ENCODE measurements at places on chromosomes 16 and 17.

GRCh38 chr16:81480606-81481206, 36.1 kb downstream of the CMIP start:
- DNase-seq = no peak

DNA sequence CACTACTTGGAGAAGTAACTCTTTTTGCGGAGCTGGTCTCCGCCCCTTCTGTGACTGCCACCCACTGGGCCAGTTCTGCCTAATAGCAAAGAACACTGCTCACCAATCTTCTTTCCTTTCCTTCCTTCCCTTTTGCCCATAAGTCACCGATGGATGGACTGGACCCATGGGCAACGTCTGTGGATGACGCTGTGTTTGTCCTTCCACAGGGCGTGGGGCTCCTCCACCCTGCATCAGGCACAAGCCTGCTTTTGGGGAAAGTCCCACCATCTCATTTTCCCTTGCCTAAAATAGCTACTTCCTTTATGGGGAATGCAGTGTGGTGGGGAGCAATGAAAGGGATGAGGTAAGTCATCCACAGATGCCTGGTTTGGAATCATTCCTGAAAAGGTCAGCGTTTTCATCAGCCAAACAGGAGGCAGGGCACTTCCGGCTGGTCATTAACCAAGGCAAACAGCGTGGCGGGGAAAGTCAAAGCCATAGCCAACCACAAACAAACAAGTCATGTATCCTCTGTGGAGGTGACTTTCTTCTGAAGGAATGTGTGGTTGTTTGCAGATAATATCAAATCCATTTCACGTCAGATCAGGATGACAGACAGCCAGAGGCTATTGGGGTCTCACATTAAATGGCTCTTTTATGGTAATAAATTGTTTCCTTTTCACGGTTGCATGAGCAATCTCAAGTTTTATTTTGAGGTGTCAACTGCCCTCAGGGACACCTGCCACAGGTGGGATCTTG, 30.7 kb upstream of the MED9 start:
- DNase-seq = peak; percentile 78

GRCh38 chr16:11613381-11614303, 26.9 kb upstream of the LITAF start:
- peak; percentile 64 for DNase-seq

- DNase-seq = no peak
Measured at GRCh38 chr16:13245713-13246377, 344.4 kb downstream of the SHISA9 start.

DNA sequence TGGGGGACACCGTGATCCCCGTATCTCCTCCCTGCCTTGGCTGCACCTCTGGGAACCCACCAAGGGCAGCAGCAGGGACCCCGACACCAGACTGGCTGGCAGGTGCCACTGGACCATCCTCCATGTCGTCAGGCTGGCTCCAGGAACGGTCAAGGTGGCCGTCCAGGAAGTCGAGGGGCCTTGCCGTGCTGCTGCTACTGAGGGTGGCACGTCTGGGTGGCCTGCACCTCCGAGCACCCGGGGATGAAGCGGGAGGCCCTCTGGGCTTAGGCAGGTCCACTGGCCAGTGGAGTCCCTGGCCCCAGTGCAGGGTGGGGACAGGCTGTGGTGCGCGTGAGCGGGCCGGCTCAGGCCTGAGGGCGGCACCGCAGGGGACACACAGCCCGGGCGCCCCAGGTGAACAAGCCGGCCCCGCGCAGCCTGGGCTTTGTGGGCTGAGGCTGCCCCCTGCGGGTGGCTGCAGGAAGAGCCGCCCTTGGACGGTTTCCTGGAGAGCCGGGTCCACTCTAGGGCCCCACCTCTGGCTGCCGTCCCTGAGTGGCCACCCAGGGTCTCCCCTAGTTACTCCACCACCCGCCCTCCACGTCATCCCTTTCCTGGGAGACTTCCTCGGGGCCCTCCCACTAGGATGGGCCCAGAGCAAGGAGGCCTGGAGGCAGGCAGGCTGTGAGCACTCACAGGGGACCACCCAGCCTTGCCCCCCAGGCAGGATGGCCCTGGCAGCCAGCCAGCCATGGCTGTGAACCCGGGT, 42.8 kb upstream of the ZC3H18 start:
- DNase-seq = peak; percentile 49

GRCh38 chr16:81945665-81946064, 65.6 kb downstream of the SDR42E1 start:
- no peak for DNase-seq

DNA sequence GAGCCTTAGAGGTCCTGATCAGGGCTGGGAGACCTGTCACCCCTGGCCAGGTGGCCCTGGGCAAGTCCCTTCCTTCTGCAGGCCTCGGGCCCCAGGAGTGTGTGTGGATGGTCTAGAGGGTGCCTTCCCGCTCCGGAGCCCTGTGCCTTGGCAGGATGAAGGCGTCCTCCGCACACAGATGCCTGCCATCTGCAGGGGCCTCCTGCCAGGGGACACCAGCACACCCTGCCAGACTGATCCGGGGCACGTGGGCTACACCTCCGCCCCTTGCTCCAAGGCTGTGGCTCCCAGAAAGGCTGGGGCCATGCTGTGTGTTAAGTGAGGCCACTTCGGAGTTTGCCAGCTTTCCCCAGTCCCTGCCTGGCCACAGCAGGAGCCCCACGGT, 30.7 kb downstream of the NPTX1 start:
- no peak for DNase-seq

- DNase-seq = no peak
Measured at GRCh38 chr17:82234211-82235055, 5.6 kb downstream of the SLC16A3 start.

DNA sequence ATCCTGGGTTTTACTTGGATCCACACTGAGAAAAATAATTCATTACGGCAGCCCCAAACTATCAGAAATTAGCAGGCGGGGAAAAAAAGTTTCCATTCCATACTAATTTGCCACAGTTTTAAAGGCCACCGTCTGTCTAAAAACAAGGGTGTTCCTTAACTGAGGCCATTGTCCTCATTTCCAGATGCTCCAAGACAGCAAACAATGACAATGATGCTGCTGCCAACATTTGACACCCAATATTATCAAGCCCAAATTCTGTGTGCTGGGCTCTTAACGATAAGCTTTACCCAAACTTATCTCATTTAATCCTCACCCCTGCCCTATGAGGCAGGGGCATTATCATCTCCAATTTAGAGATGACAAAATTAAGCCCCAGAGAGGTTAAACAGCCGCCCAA, 26.3 kb downstream of the CUEDC1 start:
- no peak for DNase-seq

DNA sequence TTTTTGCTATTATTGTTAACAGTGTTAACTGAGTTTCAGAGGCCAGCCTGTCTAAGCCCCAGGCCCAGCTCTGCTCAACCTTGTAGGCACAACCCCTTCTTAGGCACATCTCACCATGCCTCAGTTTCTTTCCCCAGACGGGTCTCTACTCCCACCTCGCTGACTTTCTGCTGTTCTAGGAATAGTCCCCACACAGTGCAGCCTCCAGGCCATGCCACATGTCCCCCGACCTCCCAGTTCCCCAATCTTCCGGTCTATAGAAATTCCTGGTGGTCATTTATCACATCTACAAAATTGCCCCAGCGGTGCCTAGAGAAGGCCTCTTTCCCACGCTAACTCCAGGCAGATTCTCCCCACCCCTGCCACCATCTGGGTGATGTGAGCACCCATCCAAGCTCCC, 34.8 kb downstream of the ADGRG5 start:
- no peak for DNase-seq

GRCh38 chr17:10907370-10907769, 69.5 kb upstream of the PIRT start:
- no peak for DNase-seq

- no peak for DNase-seq
Measured at GRCh38 chr16:6207580-6207979, 1110.0 kb upstream of the EEF2KMT start.

DNA sequence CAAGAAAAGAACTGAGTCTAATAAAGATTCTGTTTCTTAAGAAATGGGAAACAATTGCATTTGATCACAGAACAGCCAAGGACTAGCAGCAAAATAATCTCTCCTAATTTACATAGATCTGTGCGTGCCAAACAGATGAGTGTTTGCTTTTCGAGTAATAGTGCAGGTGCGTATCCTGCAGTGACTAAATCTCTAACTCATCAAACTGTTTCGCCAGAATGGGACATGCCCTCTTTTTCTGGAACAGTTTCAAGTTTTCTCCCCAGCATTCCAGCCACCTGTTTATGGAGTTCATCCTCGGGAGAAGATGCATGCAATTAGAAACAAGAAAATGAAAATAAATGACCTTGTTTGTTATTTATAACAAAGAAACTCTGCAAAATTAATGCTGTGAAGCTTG, 5.7 kb upstream of the TOX3 start:
- peak; percentile 1 for DNase-seq

DNA sequence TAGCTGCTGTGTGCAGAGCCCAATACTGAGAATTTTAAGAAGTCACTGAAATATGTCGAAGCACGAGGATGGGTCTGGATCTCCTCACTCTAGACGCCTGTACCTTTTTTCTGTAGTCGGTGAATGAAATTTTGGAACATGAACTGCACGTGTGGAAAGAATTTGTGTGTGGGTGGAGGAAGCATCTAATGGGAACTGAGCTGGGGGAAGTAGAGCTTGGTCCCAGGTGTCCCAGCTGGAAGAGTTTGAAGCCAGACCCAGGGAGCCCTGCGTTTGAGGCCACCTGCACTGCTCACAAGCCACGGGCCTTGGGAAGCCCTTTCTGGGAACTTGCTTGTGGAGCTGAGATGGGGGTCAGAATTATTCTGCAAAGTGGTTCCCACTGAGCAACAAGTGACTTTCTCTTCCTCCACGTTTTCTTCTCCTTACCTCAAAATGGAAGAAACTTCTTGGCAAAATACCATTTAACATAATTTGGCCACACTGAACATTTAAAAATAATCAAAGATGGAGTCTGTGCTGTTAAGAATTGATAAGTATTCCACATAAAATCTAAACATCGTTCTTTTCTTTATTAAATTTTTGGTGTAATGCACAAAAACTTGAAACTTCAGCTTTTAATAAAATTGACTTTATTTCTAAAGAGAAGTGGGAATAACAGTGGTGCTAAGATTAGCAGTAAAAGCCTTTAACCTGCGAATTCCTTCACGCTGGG, 163.8 kb downstream of the PRKCA start:
- peak; percentile 34 for DNase-seq

- DNase-seq = peak; percentile 41
Measured at GRCh38 chr16:27520982-27521673, 28.6 kb downstream of the GTF3C1 start.

- DNase-seq = no peak
Measured at GRCh38 chr17:17463821-17464220, 13.0 kb upstream of the MED9 start.

DNA sequence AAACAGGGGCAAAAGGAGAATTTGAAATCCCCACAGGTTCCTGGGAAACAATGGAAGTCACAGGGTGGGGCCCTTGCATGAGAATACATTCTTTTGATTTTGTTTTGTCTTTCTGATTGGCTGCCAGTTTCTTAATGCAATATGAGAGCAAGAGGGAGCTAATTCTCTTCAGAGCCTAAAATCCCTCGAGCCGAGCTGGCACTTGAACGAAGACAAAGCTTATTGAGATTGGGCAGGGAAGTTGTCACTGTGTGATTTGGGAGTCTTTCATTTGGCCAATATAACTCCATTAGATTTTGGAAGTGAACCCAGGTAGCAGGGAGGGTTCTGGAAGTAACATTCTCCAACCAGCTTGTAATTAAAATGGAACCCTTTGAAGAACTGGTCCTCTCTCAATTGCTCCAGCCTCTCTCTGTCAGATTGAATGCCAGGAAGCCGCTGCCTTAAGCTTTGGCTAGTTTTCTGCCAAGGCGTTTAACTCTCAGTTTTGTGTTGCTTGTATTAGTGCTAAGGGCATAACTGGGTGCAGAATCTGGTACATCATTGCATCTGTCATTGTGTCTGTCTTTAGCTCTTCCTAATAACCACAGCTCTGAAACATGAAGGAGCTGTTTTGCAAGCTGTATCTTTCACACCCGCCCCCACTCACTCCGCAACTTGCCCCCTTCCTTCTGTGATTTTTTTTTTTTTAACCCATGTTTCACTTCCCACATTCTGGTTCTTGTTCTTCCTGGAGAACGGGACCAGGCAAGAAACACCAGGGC, 272.0 kb downstream of the MAF start:
- no peak for DNase-seq

DNA sequence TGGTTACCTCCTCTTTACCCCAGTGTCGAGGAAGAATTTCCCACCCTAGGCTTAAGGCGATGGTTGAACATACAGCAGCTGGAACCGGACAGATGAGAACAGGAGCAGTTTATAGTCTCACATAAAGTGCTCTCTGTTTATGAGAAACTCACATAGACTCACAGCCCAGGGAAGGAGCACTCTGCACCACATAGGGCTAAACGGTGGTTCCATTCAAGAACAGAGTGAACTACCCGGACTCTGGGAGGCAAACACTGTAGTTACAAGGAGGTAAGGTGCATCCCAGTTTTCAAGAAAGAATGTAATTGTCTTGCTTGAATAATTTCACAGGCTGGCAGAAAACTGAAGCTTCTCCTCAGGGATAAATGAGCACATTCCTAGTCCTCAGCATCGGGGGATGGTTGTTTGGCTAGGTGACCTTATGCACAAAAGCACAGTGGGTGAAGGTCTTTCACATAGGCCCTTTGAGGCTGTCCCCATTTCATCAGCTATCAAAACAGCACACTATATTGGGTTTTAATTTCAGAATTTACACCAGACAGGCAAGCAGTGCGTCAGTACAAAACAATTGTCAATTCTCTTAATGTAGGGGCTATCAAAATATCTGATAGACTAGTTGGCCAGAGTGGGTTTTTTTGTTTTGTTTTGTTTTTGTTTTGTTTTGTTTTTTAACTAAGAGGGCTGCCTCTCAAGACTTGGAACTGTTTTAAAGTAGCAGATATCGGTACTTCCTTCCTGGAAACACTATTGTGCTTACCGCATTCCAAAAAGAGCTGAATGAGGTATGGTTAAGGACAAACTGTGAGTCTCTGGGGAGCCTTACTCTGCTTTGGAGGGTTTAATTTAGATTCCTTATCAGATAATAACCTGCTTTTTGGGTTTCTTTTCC, 918.1 kb upstream of the CDH8 start:
- no peak for DNase-seq

DNA sequence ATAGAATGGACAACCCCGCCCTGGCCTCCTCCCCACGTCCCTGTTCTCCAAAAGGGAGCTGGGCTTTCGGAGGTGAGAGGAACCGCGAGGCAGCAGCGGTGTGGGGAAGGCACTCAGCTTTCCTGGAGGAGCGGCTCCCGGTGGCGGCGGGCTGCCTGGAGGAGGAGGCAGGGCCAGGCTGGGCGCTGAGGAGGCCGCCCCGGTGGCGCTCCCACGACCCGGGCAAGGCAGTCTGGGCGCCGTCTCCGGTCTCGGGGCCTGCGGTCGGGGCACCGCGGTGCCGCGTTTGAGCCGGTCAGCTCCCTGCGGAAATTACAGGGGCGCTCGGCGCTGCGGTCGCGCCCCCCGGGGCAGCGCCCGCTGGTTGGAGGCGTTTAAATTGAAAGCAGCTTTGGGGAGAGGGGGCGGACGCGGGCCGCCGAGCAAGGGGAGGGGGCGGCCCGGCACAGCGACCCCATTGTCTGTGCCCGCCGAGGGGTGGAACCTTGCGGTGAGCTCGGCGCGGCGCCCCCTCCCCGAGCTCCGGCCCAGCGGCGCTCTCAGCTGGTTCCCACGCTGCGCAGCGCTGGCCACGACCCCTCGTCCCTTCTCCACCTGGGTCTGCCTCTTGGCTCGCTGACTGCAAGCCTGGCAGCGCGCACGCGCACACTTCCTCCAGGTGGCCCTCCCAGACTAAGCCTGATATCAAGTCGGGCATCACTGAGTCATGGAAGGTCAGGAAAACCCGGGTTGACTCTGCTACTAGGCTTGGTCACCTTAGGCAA, 58.7 kb upstream of the DLX4 start:
- peak; percentile 12 for DNase-seq
